ENCODE measurements at places on chromosomes 6 and 20.

GRCh38 chr20:34621383-34622367 is 55.2 kb downstream of the PIGU start:
- DNase-seq = no peak

DNA sequence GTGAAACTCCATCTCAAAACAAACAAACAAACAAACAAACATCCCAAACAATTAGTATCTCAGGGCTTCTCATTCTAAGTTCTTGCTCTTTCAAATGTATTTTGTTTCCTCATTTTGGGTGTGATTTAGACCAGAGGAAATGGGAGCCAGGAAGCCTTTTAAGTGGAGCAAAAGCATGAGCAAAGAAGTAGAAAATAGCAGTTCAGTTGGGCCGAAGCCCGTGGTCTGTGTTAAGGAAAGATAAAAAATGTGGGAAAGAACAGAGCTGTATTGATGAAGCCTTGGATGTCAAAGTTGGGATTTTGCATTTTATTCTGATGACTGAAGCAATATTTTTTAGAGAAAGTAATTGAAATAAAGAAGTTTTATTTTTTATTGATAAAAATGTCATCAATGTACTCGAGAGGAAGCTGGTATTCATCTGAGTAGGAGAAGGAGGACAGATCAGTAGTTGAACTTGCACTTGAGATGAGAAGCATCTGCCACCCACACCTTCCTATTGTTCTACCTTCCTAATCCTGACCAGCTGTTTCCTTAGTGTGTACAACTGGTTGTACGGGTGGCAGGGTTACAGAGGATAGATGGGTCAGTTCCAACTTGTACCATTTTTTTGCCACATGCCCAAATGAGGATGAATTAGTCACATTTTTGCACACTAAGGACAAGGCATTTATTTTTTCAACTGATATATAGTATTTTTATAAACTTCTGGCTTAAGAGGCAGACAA is 56.1 kb downstream of the KIAA0408 start:
- no peak for DNase-seq

- no peak for DNase-seq
Observed at GRCh38 chr20:48754292-48754691, 73.5 kb downstream of the PREX1 start.

- no peak for DNase-seq
Observed at GRCh38 chr6:20148433-20148832, 63.8 kb downstream of the MBOAT1 start.

DNA sequence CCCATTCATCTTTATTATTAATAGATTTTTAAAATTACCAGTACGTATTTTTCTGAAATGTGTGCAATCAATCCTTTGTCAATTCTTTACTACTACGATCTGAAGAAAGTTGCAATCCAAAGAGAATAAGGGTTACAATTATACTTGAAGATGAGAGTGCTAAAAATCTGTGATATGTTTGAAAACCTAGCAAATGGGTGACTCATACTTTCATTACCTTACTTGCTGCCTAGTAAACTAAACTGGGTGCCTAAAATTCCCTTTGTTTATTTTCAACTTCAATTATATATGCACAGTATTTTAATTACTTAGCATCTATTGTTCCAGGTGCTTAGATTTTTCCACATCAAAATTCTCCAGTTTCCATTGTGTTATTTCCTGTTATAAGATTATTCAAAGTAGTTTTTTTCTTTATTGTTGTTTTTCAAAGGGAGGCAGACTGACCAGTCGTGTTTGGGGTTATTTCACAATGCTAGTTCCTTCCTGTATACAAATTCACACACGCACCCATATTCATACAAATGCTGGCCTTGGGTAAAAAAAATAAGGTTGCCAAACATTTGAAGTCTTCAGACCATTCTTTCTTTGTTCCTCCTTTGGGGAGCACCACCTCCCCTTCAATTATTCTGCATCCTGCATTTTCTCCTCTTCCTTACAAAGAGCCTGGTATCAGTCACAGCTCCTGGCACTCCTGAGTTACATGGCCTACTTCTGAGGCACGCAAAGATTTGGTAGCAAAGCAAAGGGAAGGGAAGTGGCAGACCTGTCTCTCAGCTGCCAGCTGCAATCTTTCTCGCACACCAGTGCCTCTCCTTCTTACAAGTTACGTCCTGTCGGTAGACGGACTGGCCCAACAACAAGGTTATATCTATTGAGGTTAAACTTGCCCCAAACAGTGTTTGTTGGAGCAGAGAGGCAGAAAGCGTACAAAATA is 16.2 kb upstream of the FAM135A start:
- DNase-seq = no peak

Data from stimulated activated CD4-positive, alpha-beta T cell treated with anti-CD3 and anti-CD28 coated beads, Interleukin-1b, Interleukin-23, amount 100 ng/mL, for 4 hours (primary cell).